ENCODE measurements at places on chromosomes 3 and 15. TPM values are rescaled to one million over a fixed set of nuclear protein-coding genes. Genes with fewer than 3 reads are reported as not detected.

Gene GOLGA8J
- 1.5 TPM for total RNA-seq

DNA sequence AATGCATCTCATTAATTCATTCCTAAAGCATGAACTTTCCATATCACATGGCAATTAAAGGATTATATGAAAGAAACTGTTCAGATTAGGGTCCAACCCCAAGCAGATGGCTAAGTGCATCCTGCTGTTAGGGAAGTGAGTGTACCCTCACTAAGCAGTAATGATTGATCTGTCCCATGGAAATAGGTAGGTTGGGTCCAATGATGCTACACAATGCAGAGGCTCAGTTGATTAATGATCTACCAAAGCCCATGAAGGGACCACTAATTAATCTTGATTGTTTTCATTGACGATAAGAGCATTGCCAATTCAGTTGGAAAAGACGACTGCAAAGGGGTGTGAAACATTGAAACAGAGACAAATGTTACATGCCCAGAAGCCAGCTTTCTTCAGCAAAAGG lies 194.5 kb upstream of the LRTM1 start:
- H3K27ac ChIP-seq, result no peak overlapping the region
- no peak overlapping the region for H3K4me3 ChIP-seq
- H3K36me3 ChIP-seq, result no peaks in the 10 kb centered on the region
- no peaks in the 10 kb centered on the region for H3K4me1 ChIP-seq
- H3K27me3 ChIP-seq, result no peaks in the 10 kb centered on the region
- DNase-seq, result no peak

Gene ROPN1
- total RNA-seq, result not detected

Gene HTD2
- 7.8 TPM for total RNA-seq

- peaks cover 1% of the 10 kb centered on the region for H3K27me3 ChIP-seq
- H3K4me1 ChIP-seq, result no peaks in the 10 kb centered on the region
Measured at GRCh38 chr15:96243701-96244100, 86.8 kb upstream of the NR2F2 start.

- DNase-seq, result no peak
- no peaks in the 10 kb centered on the region for H3K27me3 ChIP-seq
- H3K27ac ChIP-seq, result no peak overlapping the region
Measured at GRCh38 chr3:28122227-28122626, 119.2 kb upstream of the CMC1 start.

Gene AHSG
- not detected for total RNA-seq

Gene NANOGP8
- 1.5 TPM for total RNA-seq

DNA sequence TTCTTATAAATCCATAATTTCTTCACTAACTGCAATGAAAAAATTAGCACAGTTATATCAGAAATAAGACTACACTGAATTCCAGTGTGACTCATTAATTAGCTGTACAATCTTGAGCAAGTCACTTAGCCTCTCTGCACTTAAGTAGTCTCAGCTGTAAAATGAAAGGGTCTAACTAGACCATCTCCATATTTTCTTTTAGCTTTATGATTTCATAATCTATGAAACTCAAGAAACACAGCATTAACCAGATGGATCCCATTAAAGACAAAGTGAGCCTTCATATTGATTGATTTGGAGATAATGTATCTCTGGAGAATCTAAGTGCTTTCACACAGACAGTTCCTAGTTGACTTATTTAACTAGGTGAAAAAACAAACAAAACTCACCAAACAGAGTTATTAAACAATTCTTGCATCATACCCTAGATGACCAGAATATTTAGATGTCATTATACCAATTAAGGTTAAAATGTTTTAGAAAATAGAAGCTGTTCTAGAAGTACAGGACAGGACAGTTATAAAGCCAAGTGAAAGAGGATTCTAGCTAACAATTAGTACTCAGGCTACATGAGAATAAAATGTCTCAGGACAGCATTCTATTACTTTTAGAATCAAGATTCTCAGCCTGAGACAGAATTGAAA lies 11.2 kb downstream of the CSNK1G1 start:
- H3K27me3 ChIP-seq, result no peaks in the 10 kb centered on the region
- no peaks in the 10 kb centered on the region for H3K36me3 ChIP-seq
- no peak overlapping the region for H3K4me3 ChIP-seq
